ENCODE measurements at places on chromosomes 16 and 17.

DNA sequence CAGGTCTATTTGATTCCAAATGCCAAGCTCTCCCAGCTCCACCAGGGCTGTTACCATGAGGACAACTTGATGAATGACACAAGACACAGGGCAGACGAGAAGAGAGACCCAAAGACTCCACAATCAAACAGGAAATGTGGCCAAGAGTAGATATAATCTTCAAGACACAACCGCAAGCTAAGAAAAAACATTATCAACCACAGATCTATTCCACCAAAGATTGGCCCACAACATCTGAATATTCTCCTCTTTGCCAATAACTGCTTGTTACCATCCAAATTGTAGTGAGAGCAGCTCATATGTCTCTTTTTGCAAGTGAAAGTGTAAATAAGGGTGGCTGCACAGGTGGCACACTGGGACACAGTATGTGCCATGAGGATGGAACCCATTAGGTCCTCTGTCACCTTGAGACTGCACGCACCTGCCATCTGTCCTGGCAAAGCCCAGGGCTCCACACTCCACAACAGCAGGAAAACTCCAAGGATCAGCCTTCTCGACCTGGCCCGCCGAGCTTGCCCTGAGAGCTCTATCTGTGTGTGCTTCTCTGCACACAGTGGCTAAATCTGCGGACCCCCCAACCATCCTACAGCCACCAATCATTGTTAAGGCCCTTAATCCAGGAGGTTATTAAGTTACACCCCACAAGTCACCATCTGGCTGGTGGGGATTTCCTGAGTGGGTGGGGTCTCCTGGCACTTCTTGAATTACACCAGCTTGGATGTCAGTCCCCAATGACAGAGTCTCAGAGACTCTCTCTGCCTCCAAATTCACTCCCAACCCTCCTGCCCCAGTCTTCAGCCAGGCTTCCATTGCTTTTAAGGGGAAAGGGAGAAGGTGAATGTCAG lies 50.5 kb downstream of the DYNLRB2 start:
- DNase-seq, result no peak

GRCh38 chr17:42266918-42267766 lies 9.0 kb downstream of the STAT5B start:
- DNase-seq, result no peak

GRCh38 chr17:80689129-80689619 lies 144.5 kb downstream of the RPTOR start:
- no peak for DNase-seq

DNA sequence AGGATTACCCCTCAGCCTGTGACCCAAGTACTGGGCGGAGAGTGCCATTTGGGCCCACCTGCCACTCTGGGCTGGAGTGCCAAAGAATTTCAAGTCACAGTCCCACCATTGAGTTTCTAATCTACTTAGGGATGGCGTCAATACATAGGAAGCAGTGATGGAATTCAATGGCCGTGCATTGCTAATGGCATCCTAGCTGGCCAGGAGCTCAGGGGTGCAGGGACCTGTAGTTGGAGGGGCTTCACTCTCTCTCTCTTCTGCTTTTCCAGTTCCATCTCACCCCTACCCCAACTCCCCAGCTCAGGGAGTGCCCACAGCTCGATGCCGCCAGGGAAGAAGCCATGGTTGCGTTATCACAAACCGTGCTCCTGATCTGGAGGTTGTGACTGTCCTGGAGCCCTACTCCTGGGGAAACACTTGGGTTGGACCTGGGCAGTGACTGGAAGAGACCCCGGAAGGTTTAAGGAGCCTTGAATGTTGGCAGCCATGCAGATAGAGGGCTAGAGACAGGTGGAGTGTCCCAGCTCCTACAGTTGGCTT lies 2.4 kb downstream of the MMP15 start:
- no peak for DNase-seq

- no peak for DNase-seq
These were observed 1.4 kb downstream of the FBXO31 start for GRCh38 chr16:87382023-87382785.

GRCh38 chr17:45371414-45372324 lies 54.8 kb upstream of the MAP3K14 start:
- DNase-seq, result peak; percentile 36

GRCh38 chr17:73568934-73569333 lies 75.3 kb downstream of the SDK2 start:
- no peak for DNase-seq

GRCh38 chr16:58755989-58756649 lies 22.0 kb upstream of the GOT2 start:
- peak; percentile 19 for DNase-seq

- no peak for DNase-seq
These were observed 14.9 kb downstream of the C16orf74 start for GRCh38 chr16:85735946-85736345.
